C1 segment of cervical spinal cord (tissue), 14 donors: ENCODE measurements at places on chromosomes 12 and 14.

GRCh38 chr12:62191491-62192179 is 68.6 kb upstream of the USP15 start:
- no peak for DNase-seq

GRCh38 chr14:68681256-68682011 is 111.4 kb downstream of the ZFP36L1 start:
- no peak for DNase-seq

DNA sequence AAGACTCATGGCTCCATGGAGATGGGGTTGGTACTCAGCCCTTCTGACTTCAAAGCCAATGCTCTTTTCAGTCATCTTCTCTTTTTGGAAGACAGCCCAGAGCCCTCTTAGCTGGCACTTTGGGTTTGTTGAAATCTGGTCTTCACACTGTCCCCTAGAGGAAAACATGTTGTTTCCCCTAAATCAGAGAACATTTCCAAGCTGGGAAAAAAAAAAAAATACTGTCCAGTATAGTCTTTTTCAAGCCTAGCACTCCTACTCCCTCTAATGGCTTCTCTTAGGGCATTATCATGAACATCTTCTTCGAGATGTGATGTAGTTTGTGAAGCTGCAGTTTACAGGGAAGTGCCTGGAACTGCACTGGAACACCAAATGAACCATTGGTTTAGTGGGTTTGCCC is 3.0 kb upstream of the ZC3H14 start:
- no peak for DNase-seq

DNA sequence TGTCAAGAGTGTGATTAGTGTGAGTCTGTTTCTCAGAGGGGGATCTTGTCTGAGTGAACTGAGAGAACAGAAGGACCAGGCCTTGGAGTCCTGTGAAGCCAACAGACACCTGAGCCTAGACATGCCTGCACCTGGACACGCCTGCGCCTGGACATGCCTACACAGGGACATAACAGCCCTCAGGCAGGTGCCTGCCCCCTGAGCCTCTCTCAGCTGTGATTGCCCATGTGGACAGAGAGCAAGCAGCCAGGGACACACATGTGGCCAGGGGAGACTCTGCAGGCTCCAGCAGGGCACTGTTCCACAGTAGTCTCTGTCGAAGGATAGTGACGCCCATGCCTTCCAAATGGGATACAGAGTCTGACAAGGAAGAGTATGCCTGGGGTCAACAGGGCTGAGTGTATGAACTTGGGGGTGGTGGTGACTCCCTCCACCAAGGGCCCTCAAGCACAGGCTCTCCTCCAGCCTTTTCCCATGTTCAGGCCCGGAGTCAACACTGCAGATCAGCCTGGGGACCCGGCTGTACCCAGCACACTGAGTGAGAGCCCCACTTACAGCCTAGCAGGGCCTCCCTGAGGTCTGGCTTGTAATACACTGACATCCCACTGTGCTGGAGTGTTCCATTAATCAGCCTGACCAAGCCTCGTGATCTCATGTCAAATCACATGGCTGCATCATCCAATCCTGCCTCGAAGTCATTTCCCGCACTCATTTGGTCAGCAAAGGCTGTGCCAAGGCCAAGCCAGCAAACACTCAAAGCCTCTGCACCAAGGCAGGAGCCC is 173.0 kb downstream of the CALM1 start:
- no peak for DNase-seq

GRCh38 chr14:102539544-102540314 is 30.2 kb upstream of the ANKRD9 start:
- no peak for DNase-seq

GRCh38 chr14:73788701-73789551 is 62.7 kb upstream of the PTGR2 start:
- DNase-seq, result no peak

DNA sequence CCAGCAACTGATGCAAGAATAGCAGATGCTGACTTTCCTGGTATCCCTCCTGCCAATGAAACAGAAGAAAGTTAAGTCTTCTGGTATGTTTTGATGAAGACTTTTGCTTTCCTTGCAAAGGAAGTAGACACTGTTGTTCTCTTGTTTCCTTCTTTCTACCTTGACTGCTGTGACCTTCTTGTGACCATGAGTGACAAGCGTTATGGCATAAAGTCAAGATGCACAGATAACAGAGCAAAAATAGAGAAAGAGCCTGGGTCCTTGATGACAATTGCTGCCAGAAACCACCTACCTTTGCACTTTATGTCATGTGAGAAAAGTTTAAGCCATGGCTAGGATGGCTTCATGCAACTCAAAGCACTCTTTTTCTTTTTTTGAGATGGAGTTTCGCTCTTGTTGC is 49.2 kb upstream of the LTA4H start:
- no peak for DNase-seq

DNA sequence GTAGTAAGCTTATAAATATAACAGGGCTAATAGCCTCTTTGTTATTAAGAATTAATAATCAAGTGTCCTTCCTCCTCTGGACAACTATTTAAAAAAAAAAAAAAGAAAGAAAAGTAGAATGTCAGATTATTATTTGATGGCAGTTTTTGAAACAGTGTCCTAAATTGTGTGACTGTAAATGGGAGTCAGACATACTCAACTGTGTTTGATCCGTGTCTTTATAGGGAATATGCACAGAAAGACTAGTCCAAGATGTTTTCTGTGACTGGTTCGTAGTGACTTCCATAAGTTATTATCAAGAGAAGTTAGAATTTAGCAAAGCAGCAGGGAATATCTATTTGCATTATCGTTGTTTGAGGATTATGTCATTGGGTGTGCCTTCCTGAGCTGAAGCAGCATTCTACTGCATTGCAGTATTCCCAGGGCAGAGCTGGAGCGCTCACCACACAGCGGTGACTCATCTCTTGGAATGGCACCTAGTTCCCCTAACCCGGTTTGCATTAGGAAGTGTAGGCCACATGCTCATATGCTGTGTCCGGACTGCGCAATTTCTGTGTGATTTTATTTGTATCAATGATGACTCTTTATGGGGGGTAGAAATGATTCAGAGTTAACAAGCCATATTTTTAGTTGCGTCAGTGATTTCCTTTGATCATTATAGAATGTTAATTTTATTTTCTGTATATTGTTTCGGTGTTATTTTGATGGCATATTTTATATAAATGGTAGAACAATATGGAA is 7.9 kb downstream of the DYNC1H1 start:
- DNase-seq, result no peak

DNA sequence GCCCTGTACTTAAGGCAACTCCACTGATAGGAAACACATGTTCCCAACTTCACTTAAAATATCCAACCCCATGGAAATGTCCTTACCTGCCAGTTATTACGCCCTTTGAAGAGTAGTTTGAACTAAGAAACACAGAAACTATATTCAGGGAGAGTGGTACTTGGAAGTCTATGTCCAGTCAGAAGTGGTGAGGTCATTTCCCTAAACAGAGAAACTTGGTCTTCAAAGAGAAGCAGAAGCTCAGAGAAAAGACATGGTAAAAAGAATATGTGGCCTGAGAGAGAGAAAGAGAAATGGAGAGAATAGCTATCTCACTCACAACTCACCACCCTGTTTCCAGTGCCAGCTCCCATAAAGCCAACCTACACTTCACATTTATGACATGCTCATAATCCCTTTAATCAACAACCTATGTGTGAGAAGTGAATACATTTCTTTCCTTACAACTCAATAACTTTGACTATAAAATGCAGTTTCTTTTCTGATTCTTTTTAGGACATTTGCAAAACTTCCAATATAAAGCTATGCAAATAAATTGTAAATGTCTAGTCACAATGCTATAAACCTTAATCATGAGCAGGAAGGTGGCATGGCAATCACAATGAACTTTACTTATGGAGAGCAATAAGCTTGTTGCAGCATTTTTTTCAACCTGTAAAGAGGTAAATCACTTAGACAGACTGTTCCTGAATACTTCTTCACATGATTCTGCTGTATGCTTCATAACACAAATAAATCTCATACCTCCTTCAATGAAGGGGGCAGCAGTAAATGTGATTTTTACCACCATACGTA is 67.1 kb downstream of the CPNE8 start:
- DNase-seq, result no peak

DNA sequence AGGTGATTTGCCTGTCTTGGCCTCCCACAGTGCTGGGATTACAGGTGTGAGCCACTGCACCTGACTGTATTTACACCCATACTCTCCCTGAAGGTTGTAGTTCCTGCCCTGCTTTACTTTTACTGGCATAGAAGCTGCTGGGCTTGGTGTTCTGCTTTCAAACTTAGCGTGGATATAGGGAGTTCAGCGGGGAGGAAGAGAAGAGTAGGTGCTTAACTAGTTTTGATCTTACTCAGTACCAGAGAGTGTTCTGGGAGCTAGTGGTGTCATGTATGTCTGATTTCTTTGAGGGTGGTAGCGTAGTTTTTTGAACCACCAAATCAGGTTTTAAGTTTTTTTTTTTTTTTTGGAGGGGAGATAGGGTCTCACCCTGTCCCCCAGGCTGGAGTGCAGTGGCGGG is 13.8 kb downstream of the RCOR1 start:
- DNase-seq, result no peak

- no peak for DNase-seq
Measured at GRCh38 chr12:103640410-103640809, 53.3 kb downstream of the STAB2 start.

DNA sequence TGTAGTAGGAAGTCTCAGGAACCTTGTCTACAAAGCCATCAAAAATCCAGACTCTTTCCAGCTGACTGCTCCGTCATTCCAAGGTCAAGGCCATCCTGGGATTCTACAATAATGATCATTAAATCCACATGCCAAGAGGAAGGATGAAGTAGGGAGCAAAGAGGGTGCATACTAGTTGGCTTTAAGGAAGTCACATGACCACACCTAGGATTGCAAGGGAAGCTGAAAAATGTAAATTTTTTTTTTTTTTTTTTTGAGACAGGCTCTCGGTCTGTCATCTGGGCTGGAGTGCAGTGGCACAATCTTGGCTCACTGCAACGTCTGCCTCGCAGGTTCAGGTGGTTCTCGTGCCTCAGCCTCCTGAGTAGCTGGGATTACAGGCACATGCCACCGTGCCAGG is 7.3 kb upstream of the MRPL42 start:
- no peak for DNase-seq

DNA sequence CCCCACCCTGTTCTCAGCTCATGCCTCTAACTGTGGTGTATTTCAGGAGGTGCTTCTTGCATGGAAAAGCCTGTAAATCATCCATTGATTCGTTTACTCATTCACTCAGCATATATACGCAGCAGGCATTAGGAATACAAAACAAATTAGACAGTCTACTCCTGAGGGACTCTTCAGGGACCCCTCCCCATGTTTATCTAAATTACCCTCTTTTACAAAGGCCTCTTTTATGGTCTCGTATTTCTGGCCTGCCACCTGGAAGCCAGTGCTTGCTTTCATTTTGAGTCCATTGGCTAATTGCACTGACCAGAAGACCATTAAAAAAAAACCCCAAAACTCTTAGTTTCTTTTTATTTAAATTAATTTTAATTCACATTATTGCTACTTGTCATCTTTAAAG is 134.4 kb downstream of the DACT1 start:
- DNase-seq, result no peak

DNA sequence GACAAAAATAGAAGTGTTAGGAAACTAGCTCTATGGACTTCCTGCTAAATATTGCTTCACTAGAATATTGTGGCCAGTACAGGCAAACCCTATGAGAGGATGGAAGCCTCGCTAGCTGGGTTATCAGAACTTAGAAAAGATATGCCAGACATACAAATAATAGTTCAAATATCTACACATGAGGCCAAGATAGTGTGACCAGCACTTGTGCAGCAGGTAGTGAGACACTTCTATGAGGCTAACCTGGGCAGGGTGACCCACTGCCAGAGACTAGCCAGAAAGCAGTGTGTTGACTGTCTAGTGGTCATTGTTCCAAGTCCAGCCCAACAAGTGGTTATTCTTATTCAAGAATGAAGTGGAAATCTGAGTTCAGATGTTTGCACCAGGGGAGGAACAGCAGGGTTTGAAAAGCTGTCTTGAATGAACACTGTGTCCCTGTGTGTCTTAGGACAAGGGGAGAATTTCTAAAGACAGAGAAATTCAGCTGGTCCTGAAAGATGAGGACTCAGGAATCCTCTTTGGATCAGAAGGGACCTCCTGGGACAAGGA is 16.3 kb downstream of the TSPAN8 start:
- no peak for DNase-seq

- DNase-seq, result no peak
Measured at GRCh38 chr12:8912914-8913313, 1.4 kb upstream of the PHC1 start.

GRCh38 chr14:48586099-48586498 is 910.7 kb upstream of the MDGA2 start:
- DNase-seq, result no peak

DNA sequence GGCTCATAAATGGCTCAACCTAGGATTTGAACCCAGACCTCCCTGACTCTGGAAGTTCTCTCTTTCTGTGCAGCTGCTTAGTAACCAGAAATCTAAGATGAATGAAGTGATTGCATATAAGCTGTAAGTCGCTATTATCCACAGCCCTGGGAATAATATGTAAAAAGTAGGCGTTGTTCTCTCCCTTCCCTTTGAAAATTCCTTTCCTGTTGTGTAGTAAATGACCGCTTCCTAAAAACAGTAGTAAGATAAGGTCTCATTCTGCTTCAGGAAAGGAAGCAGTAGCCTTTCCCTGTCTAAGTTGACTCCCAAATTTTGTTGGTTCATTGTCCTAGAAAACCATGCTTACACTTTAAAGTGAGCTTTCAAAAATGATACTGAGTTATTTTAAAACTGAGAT is 418.3 kb downstream of the EGLN3 start:
- no peak for DNase-seq

- no peak for DNase-seq
Measured at GRCh38 chr12:122097584-122097926, 19.0 kb downstream of the MLXIP start.

DNA sequence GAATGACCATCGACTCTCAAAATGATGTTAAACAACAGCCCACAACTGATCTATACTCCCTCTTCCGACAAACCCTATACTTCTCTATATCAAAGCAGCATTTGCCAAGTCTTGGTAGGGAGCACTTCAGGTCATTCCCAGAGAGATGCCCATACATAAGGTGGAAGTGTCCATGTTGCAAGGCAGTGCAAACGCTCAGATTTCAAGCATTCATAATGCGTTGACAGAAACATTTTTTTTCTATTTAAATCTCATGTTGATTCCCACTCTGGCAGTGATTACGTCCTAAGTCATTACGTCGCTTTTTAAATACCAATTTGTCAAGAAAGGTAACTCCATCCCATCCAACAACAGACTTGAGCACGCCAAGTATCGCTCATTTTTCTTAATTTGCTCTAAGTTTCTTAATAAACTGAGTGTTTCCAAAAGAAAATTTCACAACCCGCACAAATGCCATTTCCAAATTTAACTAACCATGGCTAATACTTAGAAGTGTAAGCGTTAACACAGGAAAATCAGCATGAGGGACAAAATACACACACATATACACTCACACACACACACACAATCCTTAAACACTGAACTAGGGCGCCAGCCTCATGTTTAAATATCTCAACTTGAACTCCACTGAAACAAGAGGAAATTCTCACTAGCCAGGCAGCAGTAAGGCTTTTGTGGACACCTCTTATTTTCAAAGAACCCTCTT is 1.1 kb downstream of the GXYLT1 start:
- no peak for DNase-seq
